SK-N-SH treated with all-trans-retinoic acid at 6 μM for 48 hours (cell line): ENCODE measurements at places on chromosomes 7 and 10.

GRCh38 chr7:104855861-104856260, 158.1 kb upstream of the KMT2E start:
- ATAC-seq: no peak

- no peak for ATAC-seq
Measured at GRCh38 chr7:44750921-44751571, 2.4 kb downstream of the ZMIZ2 start.

GRCh38 chr10:70440296-70441160, 953 bp downstream of the NODAL start:
- ATAC-seq: peak; percentile 37

DNA sequence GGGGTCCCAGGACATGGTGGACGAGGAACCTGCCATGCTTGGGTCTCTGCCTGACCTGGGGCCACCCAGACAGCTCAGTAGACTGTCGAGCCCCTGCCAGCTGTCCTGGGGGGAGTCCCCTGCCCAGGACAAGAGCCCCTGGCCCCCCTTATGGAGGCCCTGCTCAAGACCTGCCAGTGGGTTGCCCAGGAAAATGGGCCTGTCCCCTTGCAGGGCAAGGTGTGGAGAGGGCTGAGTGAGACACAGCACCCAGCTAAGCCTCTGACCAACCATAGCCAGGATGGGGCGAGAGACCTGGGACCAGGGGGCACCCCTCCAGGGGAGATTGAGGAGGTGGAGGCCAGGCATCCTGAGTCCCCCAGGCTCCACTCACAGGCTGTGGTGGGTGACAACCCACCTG, 1.8 kb downstream of the FUOM start:
- ATAC-seq: no peak

GRCh38 chr7:19113855-19114550, 3.4 kb downstream of the TWIST1 start:
- ATAC-seq: no peak

GRCh38 chr7:155980841-155981240, 168.6 kb upstream of the SHH start:
- ATAC-seq: no peak

- ATAC-seq: peak; percentile 46
Measured at GRCh38 chr7:73827567-73828106, 3.2 kb upstream of the CLDN4 start.

- peak; percentile 86 for ATAC-seq
Measured at GRCh38 chr10:63711867-63712716, 190.9 kb downstream of the REEP3 start.

- no peak for ATAC-seq
Measured at GRCh38 chr10:33406596-33406995, 72.1 kb upstream of the NRP1 start.

- peak; percentile 81 for ATAC-seq
Measured at GRCh38 chr10:88791924-88792323, 10.6 kb upstream of the LIPM start.

DNA sequence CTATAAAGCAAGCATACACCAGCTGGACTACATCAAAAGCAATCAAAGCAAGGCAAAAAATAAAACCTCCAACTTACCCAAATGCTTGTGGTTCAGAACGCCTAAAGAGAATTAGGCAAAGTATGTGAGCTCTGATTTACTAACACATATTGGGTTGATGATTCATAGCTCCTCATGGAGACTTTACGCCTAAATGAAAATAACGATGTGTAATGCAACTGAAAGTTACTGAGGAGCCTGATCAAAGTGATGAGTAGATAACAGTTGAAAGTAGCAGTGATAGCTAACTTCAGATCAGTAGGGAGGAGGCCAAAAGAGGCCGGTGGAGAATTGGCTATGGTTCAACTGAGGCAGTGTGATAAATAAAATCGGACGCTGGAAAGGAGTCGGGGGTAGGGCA, 85.0 kb downstream of the MPP7 start:
- ATAC-seq: no peak

GRCh38 chr10:72263613-72264241, 10.0 kb upstream of the DDIT4 start:
- no peak for ATAC-seq

DNA sequence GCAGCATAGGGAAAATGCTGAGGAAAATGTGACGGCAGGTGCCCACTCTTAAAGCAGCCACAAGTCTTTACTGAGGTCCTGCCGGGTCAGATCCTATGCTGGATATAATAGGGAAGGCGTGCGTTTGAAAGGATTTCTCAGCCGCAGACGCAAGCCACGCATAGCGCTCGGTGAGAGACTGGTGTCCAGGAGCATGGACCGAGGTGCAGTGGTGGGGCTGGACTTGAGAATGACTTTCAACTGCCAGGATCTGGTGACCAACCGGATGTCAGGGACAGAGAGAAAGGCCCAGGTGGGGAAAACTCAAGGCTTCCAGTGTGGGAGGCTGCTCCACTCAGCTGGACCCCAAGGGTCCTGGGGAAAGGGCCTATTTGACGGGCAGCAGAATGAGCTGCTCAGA, 74.7 kb upstream of the INSIG1 start:
- no peak for ATAC-seq

GRCh38 chr7:25395976-25396375, 167.7 kb upstream of the NPVF start:
- ATAC-seq: no peak

- peak; percentile 87 for ATAC-seq
Measured at GRCh38 chr7:144824360-144824759, 11.5 kb downstream of the TPK1 start.

- peak; percentile 65 for ATAC-seq
Measured at GRCh38 chr7:140673063-140673773, 473 bp downstream of the ADCK2 start.

DNA sequence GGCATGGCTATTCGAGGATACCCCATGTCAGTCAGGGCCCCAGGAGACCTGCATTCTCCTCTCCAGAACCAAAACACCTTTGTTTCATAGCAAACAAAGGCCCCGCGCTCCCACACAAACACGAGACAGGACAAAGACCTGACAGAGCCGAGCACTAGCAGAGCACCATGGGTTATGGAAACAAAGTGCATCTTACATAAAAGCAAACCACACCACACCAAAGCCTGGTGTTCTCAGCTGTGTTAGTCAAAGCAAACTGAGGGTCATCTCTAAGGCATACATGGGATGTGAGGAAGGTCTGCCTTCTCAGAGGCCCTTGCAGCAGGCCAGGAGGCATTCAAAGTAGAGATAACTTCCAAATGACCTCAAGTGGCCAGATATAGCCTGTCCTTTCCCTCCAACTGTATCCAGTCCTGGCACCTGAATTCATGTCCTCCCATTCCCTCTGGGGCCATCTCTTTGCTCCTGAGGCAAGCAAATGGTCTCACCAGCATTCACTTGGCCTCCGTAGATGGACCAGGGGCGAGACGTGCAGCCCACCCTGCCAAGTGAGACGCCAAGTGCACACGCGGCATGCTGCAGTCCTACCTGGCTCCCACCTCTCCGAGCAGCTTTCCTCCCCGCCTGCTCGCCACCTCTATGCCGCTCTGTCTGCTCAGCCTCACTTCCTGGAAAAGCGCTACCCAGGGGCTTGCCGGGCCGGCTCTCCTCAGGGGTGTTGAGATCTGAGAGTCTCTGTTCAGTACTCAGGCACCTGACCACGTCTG, 45.3 kb upstream of the PDLIM1 start:
- ATAC-seq: no peak

GRCh38 chr7:82433507-82433906, 10.1 kb downstream of the CACNA2D1 start:
- no peak for ATAC-seq

DNA sequence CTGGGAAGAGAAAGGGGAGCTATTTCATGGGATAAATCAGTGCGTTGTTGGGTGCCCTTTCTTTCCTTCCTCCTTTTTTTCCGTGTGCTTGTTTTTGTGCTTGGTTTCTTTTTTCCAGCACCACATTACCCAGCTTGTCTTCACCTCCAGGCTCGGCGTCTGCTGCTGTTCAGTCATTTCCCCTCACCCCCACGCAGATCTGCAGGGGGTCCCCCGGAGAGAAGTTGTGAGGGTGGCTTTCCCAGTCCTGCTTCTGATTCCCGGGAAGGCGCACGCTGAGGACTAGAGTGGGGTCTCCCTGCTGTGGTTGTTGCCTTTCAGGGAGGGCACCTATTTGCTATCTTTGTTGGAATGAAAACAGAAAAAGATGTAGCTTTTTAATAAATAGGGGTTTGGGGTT, 1.6 kb downstream of the CAMK1D start:
- ATAC-seq: no peak

DNA sequence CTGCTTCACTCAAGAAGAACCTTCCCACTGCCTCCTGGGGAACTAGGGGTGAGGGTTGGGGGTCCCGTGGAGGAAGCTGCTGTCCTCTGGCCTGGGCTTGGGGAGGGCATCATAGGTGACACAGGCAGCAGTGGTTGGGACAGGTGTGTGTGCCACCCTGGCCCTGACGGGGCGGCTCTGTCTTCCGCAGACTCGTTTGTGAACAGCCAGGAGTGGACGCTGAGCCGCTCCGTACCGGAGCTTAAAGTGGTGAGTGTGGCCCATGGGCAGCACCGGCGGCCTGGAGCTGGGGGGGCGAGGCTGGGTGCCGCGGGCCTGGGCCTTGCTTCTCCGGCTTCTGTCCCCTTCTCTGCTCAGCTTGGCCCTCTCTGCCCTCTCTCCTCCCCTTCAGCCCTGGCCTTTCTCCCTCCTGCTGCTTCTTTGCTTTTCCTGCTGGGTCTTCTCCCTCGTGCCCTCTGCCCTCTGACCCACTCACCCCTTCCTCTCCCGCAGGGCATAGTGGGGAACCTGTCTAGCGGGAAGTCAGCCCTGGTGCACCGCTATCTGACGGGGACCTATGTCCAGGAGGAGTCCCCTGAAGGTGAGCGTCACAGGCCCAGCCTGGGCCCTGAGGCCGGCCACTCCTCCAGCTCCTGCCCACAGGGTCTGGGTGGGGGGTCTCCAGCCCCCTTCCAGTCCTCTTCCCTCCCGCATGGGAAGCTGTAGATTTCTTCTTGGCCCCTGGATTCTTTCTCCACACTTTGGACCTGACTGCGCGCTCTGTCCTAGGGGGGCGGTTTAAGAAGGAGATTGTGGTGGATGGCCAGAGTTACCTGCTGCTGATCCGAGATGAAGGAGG, 30.5 kb downstream of the AGAP3 start:
- no peak for ATAC-seq

DNA sequence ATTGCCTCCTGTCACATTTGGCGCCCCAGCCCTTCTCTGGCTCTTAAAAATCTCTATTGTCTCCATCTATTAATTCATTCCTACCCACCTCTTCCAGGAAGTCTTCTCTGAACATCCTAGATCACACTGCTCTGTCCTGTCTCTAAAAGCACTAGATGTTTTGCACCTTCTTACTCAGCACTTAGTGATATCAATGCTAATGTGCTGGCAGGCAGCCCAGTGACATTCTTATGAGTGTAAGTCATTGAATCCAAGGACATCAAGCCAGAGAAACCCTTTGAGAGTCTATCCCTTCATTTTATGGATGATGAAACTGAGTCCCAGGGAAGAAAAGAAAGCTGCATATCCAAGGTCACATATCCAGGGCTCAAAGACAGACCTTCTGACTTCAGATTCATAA, 48.3 kb upstream of the PAX2 start:
- ATAC-seq: peak; percentile 64

DNA sequence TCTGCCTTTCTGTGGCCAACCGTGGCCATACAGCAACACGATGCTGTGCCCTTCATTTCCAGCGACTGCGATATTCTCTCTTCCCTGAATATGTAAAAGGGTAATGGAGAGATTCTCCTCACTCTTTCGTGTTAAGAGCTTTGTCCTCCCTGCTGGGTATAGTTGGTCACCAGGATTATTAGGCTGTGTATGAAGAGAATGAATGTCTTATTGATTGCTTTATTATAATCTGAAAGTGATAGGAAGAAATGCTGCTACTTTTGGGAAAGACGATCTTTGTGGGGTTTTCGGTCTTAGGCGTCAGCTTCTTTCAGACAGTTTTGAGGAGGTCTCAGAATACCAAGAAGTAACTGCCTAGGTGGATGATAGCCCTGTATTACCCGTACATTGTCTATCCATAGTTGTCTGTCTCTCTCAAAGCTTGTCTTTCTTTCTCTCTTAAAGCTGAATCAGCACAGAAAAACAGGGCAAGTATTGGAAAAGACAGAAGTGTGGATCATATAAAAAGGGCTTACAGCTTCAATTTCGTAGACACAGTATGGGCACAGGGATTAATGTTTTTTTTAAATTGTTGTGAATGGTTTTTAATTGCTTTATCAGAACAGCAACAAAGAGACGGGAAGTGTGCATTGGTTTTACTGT, 1.2 kb downstream of the AHCYL2 start:
- peak; percentile 7; the same call in 2 of the 3 replicates for ATAC-seq

GRCh38 chr10:18542832-18543231, 108.6 kb downstream of the NSUN6 start:
- ATAC-seq: peak; percentile 80

- no peak for ATAC-seq
Measured at GRCh38 chr10:69107699-69108098, 16.3 kb upstream of the VPS26A start.

DNA sequence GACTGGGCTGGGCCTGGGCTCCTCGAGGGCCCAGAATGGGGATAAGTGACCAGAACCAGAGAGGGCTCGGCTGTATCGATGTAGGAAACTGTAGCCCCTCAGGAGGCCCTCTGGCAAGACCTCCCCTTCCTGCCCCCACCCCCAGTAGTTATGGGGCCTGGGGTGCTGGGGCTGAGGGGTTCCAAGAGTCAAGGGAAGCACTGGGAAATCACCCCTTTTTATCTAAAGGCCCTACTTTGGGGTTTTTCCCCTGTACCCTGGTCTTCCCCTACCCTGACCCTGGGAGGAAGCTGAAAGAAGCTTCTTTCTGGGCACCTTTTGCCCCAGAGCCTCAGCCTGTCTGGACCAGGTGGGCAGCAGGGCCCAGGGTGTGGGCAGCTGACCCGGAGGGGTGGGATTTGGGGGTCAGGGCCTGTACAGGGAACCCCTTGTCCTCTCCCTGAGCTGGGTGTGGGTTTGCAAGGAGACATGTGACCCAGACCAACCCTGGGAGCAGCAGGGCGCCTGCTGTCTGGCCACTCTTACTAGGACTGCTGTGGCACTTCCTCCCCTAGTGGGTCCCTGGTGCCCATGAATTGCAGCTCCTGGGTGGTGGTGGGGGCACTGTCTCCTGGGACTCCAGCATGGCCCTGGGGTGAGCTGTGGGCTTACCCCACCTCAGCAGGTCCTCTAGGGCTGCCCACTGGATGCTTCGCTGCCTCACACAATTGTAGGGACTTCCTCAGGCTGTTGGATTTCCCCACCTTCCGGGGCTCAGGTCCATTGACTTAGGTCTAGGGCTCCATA, 1.5 kb downstream of the IRF5 start:
- no peak for ATAC-seq

DNA sequence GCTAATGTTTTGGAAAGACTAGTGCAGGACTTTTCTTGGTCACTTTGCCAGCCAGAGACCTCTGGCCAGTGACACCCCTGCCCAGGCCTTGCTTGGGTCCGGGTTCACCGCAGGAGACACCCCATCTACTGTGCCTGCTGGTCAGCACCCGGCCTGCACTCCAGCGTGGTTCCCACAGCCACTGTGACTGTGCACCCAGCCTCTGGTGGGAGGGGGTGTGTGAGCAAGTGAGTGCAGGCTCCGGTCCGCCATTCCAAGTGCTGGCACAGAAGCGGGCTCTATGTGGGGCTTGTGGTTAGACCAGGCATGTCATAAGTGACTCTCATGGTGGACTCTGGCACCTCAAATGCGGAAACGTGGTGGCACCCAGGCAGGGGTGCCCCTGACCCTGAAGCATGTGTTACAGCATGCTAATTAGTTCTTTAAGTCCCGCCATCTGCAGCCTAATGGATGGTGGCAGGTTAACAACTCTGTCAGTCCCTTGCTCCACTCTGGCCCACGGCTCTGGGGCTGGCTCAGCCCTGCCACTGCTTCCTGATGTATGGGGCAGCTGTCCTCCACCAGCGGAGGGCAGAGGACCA, 311.9 kb upstream of the HGF start:
- ATAC-seq: no peak
